ENCODE measurements at places on chromosomes 13 and 19.

DNA sequence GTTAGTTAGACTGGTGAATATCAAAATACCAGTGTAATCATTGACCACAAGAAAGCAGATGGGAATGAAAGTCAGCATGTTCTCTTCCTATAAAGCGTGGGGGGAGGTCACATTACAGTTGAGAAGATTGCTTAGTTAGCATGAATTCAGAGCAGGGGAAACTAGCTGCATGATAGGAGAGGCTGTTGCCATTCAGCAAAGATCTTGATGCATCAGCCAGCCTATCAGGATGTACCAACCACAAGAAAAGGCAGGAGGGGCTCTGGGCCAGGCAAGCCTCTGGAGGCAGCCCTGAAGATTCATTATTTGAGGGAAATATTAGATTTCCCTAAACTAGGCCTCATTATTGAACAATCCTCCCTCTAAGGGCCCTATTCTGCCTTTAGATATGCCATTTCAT is 5.0 kb upstream of the MTMR6 start:
- DNase-seq: no peak

DNA sequence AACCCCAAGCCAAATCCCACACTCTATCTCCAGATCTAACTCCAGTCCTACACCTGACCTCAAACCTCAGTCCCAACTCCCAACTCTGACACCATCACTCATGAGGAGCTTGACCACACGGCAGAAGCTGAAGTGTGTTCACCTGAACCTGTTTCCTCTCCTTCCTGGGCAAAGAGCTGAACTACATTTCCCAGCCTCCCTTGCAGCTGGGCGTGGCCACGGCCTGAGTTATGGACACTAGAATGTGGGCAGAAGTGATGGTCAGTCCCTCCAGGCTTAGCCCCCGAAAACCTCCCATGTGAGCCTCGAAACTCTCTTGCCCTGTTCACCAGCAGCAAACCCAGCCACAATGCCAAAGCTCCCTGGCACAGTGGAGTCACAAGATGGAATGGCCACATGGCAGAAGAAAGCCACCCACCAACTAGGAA is 19.5 kb upstream of the MEIS3 start:
- DNase-seq: no peak

DNA sequence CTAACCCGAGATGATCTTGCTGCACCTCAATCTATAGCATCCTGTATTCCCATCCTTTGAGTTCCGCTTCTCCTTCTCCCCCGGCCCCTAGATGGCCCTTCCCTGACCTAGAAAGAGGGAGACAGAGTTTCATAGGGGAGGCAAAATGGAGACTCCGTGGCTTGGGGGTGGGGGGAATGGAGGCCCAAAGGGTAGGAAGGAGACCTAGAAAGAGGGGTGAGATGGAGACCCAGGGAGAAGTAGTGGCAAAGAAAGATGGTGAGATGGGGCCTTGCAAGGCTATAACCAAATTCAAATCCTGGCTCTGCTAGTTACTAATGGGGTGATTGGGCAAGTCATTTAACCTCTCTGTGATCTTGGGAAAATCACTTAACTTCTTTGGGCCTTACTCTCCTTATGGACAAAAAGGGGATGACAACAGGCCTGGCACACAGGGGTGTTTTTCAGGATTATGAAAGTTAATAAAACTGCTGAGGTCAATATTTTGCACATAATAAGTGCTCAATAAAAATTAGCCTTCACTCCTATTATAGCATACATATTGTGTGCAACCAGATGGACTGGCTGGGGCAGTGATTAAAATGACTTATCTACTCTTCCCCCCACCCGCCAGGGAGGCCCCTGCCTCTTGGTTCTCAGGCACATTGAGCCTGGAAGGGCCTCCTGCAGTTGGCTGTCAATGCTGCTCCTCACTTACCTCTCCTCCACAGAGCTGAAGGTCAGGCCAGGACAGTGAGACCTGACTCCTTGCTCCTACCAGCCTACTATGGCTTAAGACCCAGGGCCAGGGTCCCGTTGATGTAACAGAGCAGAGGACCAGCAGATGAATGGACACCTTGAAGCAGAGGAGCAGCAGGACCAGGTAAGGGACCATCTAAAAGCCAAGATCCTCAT is 633 bp downstream of the SPHK2 start:
- DNase-seq: no peak

GRCh38 chr13:24168979-24169378 is 8.5 kb downstream of the SPATA13 start:
- DNase-seq: no peak

- no peak for DNase-seq
Observed at GRCh38 chr13:98322091-98322718, 145.1 kb upstream of the RNF113B start.

GRCh38 chr19:35076026-35076370 is 34.5 kb downstream of the HPN start:
- DNase-seq: no peak

- DNase-seq: peak; percentile 28
Observed at GRCh38 chr19:35000647-35001501, 751 bp downstream of the GRAMD1A start.

DNA sequence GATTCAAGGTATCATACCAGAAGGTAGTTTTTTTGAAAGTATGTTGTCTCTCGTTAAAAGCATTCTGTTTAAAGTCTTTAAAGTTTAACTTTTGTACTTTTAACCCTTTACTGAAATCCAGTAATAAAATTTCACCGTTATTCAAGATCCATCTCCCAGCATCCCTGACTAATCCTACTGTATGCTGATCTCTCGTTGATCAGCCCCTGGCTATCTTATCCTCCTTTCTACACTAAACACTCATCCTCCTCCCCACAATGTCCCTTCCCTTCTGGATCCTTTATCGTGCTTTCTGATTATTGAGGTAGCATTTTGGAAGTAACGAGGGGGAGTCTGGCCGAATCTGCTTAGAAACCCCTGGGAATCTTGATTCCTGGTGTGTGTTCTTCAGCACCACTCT is 1.3 kb downstream of the TPP2 start:
- no peak for DNase-seq

- DNase-seq: peak; percentile 30
Observed at GRCh38 chr13:65417953-65418352, 1812.2 kb downstream of the PCDH9 start.

- DNase-seq: peak; percentile 30
Observed at GRCh38 chr13:39676315-39676876, 20.9 kb downstream of the COG6 start.

- DNase-seq: no peak
Observed at GRCh38 chr19:35284153-35285094, 2.1 kb downstream of the HAMP start.

- no peak for DNase-seq
Observed at GRCh38 chr13:109211616-109212015, 574.8 kb downstream of the IRS2 start.

- DNase-seq: no peak
Observed at GRCh38 chr13:42567906-42568305, 6.0 kb upstream of the TNFSF11 start.

DNA sequence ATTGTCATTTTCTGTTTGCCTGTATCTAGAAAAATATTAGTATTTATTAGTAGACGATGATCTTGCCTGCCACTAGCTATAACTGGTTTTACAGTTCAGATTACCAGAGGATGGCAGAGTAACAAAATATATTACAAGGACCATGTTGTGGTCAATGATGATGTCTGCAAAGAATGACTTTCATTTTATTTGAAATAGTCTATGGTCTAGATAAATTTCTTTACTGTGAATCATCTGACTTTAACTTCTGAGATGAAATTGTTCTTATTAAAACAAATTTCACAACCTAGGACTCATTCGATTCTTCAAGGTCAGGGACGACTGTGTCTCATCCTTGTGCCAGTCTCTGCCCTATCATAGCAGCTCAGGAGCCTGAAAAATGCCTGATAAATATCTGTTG is 637.8 kb upstream of the KLF12 start:
- DNase-seq: peak; percentile 89

- DNase-seq: no peak
Observed at GRCh38 chr19:33246709-33247440, 21.2 kb upstream of the SLC7A10 start.

GRCh38 chr19:30064771-30065494 is 122.9 kb downstream of the URI1 start:
- no peak for DNase-seq

- no peak for DNase-seq
Observed at GRCh38 chr19:41626877-41627276, at the start of gene CEACAM4. CEACAM4 (minus strand) TSS chr19:41627074; CDS start chr19:41626963, 111 bp downstream.

- DNase-seq: no peak
Observed at GRCh38 chr19:39407660-39408391, 1.2 kb downstream of the ZFP36 start.

DNA sequence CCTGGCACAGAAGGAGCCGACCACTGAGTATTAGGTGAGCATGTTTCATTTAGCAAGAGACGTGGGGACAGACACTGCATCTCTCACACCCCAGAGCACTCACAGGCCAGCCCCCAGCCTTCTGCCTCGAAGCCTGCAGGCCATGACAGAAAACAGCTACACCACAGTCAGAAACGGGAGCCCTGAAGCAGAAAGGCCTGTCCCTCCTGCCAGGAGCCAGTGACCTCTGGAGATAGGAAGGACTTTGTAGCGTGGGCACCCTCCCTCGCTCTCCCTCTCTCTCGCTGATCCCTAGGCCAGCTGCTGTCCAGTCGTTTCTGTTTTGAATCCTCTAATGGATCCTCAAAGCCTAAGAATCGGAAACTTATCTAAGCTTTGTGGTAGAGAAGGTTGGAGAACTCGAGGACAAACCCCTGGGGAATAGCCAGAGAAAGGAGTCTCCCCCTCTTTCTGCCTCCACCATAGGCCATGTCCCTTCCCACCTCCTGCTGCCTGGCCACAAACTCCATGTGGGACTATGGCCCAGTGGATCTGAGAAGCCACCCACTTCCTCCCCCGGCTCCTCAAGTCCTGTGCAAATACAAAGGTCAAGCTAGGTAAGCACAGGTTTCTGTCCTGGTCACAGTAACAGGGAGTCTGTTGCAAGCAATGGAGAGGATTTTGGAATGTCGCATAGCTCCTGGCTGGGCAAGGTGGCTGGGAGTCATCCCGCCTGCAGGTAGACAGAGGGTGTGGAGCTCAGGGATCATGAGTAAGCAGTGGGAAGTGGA is 95.1 kb downstream of the NUFIP1 start:
- no peak for DNase-seq

DNA sequence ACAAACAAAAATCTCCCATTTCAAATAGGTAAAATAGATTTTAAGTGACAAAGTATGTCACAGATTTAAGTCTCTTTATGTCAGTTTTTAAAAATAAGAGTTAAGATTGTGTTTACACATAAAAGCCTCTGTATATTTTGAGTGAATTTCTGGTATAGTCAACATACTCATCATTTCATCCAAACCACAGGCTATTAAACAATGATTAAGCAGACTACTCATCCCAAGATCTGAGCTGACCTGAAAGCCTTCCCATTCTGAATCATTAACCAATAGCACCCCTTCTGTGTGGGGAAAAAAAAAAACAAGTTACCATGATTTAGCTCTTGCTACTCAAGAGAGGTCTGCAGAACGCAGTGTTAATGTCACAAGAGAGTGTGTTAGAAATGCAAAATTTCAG is 284.4 kb upstream of the NBEA start:
- DNase-seq: peak; percentile 87

DNA sequence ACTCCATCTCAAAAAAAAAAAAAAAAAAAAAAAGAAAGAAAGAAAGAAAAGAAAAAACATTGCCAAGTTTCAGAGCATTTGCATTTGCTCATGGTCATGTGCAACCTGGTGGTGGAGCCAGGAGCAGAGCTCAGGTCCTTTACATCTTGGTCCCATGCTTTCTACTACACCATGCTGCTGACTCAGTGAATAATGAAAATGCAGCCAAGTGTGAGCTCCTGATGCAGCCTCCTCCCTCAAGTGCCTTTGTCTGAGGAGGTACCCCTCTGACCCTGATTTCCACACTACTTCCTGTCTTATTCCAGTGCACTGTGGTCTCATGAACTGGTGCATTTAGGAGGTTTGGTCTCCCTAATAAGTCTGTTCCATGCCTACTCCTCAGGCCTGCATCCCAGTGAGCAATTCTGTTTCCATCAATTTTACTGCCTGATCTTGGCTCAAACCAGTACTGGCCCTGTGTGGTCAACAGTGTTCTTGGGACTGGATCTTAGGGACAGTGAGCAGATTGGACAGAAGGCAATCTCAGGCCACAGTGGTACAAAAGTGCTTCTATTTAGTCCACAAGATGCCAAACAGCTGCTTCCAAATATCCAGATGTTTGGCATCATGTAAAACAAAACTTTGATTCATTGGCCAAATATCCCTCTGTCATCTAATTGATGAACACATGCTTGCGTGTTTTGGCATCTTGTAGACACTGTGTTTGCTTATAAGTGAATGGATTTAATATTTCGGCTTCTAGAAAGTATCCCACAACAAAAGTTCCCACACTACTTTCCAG is 28.8 kb upstream of the LRCH1 start:
- peak; percentile 22 for DNase-seq

GRCh38 chr13:48009284-48009683 is 8.2 kb upstream of the SUCLA2 start:
- DNase-seq: peak; percentile 77

DNA sequence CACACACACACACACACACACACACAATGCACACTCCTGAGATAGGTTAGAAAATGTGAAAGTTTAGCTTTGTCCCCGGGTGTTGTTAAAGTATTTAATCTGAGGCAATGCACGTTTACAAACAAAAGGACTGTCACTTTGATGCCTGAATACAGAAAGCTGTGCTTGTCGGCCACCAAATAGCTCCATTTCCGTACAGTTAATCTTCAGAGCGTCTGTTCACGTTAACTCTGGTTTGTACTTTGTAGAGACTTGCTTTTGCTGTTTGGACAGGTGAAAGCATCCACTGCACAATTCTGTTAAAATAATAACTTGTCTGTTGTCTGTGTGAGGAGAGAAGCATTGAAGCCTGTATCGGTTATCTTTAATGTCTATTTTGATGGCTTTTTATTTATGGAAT is 267.8 kb downstream of the FGF9 start:
- DNase-seq: no peak

GRCh38 chr19:34363094-34363493 is 1.9 kb upstream of the GPI start:
- no peak for DNase-seq

- no peak for DNase-seq
Observed at GRCh38 chr19:52211203-52211602, 21.4 kb downstream of the PPP2R1A start.

- DNase-seq: peak; percentile 48
Observed at GRCh38 chr19:31232180-31232579, 117.1 kb downstream of the TSHZ3 start.

GRCh38 chr19:35249146-35249847 is 495 bp downstream of the LSR start:
- DNase-seq: no peak

DNA sequence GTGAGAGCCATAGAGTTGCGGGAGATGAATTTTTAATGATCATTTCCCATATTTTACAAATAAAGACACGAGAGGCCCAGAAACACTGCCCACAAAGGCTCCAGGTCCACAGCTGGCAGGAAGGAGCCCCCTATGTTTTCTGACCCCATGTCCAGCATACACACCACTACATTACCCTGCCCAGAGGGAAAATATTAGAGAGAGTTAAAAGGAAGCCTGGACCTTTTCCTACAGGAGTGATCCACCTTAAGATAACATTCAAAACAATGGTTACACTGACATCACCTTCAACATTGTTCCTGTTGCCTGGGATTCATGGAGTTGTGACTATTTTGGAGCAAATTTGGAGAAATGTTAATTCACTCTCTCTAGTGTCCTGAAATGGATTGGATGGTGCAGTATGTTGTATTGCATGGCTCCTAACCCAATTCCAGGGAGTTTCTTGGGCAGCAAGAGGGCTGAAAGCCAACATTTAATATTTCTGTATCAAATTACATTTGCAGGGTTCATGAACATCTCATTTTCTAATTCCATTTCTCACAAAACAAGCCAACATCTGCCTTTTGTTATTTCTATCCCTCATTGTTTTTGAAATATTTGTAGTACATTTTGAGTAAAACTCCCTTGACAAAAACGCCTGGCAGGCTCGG is 172.5 kb downstream of the DLEU7 start:
- DNase-seq: no peak

- DNase-seq: no peak
Observed at GRCh38 chr19:17314007-17314593, 4.7 kb downstream of the DDA1 start.

Measured in fibroblast of skin of right quadriceps (primary cell).